ENCODE measurements at places on chromosomes 6 and 20. TPM values are rescaled to one million over a fixed set of nuclear protein-coding genes. Genes with fewer than 3 reads are reported as not detected.
A peak's percentile ranks its signal among the peaks of the same experiment; 100 is the strongest.

Gene DYNLT1
- polyA plus RNA-seq = 180 TPM

Gene TSPYL4
- 11.9 TPM for polyA plus RNA-seq

Gene SLC22A1
- polyA plus RNA-seq = 12.9 TPM

Gene DYNLT2
- 4.2 TPM for polyA plus RNA-seq

Gene B3GAT2
- polyA plus RNA-seq = 0.88 TPM

Gene GPLD1
- 2.8 TPM for polyA plus RNA-seq

Gene CNR1
- 1.1 TPM for polyA plus RNA-seq

Gene MC3R
- polyA plus RNA-seq = 1.9 TPM

Gene LST1
- polyA plus RNA-seq = 2.4 TPM

Gene SAMD3
- polyA plus RNA-seq = 0.13 TPM

Gene JPH2
- polyA plus RNA-seq = 13.5 TPM

Gene UBE3D
- polyA plus RNA-seq = 7.3 TPM

Gene ARMH2
- polyA plus RNA-seq = not detected

Gene CRISP3
- polyA plus RNA-seq = not detected

Gene PRSS35
- 28.1 TPM for polyA plus RNA-seq

Gene PGC
- 67.4 TPM for polyA plus RNA-seq

- DNase-seq = peak; percentile 86
Observed at GRCh38 chr6:44041461-44042260, 85.6 kb downstream of the MRPL14 start.

DNA sequence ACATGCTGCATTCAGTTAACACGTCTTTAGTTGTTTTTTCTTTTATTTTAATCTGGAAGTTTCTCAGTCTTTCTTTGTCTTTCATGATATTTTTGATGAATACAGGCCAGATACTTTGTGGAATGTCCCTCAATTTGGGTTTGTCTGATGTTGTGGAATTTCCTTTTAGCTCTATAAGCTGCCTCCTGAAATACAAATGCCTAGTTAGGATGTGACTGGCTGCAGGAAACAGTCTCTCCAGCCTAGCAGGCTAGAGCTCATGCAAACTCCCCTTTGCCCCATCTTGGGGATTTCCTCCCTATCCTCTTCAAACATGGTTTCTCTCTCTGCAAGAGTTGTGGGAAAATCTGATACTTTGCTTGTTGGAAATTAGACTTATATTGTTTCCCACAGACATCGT is 89.3 kb upstream of the JAG1 start:
- DNase-seq = no peak

- peak; percentile 46 for DNase-seq
Observed at GRCh38 chr6:167140589-167141474, 16.9 kb downstream of the GPR31 start.

DNA sequence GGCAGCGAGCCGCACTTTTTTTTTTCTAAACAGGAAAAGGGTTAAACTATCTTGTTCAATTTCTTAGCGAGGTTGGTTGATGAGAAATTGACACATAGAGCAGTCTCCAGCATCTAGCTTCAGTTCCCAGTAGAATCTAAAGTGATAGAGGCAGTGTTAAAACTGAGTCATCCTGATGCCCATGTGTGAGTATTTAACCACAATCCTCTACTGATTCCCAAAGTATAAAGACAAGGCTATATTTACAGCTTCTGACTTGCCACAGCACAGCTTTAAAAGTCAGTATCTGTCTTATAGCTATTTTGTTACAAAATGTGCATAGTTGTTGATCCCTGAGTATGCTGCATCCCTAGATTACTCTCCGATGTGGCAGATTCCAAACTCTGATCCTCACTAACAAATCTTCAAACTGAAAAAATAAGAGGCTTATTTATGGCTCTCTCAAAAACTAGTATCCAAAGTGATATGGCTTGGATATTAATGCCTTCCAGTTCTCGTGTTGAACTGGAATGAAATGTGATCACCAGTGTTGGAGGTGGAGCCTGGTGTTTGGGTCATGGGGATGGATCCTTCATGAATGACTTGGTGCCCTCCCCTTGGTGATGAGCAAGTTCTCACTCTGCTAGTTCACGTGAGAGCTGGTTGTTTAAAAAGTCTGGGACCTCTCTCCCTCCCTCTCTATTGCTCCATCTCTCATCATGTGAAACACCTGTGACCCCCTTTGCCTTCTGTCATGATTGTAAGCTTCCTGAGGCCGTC is 13.1 kb upstream of the POPDC3 start:
- DNase-seq = no peak

DNA sequence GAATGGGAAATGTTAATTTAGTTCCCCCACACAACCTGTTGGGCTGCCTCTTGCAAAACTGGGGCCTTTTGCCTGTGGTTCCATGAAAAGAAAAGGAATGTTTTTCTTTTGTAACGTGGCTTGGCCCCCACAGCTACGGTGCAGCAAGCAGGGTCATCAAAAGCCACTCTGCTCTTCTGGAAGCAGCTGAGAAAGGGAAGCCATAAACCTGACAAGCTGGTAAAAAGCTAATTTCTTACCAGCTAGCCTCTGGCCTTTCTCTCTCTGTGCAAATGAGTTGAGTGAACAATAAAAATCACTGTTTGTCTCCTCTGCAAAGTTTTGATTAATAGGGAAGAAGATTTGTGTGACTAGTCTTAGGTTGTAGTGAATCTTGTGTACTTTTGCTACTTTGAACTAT is 23.5 kb upstream of the NOTCH4 start:
- no peak for DNase-seq

- DNase-seq = no peak
Observed at GRCh38 chr20:13331536-13331935, 110.5 kb downstream of the ISM1 start.

- no peak for DNase-seq
Observed at GRCh38 chr6:40888456-40888990, 150.5 kb downstream of the UNC5CL start.

- peak; percentile 33 for DNase-seq
Observed at GRCh38 chr6:134714679-134715078, 235.2 kb downstream of the ALDH8A1 start.

DNA sequence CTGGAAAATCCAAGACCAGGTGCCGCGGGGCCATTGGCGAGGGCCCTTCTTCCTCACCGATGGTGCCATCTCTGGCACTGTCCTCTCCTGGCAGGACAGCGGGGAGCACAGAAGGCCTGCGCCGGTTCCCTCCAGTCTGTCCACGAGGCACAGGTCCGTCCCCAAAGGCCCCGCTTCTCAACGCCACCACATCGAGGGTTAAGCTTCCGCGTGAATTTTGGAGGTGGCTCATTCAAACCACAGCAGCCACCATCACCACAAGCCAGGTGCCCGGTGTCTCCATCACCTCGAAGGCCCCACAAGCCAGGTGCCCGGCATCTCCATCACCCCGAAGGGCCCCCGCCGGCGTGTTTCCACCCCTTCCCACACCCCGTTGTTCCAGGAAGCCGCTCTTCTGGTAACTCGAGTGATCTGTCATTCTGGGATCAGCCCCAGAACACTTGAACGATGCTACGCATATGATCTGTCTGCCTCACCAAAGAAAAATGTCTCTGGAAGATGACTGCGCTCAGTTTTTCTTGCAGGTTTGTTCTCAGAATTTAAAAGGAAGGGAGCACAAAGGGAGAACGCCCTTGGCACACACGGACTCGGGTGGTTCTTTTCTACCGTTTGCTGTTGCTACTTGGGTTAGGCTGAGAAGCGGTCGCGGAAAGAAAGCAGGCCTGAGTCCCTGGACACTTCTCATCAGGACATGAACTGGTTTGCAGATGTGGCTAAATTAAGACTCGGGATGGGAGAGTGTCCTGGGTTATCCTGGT is 9.9 kb upstream of the KIF25 start:
- DNase-seq = no peak

- DNase-seq = peak; percentile 58
Observed at GRCh38 chr6:122671251-122671650, 61.0 kb downstream of the PKIB start.

GRCh38 chr6:150600301-150601017 is 774 bp downstream of the PLEKHG1 start:
- peak; percentile 87 for DNase-seq

- no peak for DNase-seq
Observed at GRCh38 chr6:109034526-109034925, 60.1 kb downstream of the SESN1 start.

- DNase-seq = peak; percentile 82
Observed at GRCh38 chr20:32189691-32190615, 17.6 kb downstream of the PLAGL2 start.

GRCh38 chr6:158686311-158686710 is 36.5 kb downstream of the SYTL3 start:
- no peak for DNase-seq

GRCh38 chr6:90428514-90428913 is 131.9 kb upstream of the BACH2 start:
- DNase-seq = no peak

DNA sequence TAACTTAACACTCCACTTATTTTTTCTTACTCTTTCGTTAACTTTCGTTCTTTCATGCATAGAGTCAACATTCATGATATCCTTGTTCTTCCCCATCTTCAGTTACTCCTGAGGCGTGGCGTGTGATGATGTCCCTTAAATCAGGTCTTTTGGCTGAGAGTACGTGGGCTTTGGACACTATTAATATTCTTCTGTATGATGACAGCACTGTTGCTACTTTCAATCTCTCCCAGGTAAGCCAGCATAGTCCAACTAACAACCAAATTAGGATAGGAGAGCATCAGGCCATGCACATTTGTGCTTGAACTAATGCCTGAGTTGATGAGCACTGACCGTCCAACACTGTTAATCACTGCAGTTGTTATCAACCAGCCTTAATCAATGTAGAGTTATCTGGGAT is 119.6 kb downstream of the TMEM242 start:
- DNase-seq = no peak

DNA sequence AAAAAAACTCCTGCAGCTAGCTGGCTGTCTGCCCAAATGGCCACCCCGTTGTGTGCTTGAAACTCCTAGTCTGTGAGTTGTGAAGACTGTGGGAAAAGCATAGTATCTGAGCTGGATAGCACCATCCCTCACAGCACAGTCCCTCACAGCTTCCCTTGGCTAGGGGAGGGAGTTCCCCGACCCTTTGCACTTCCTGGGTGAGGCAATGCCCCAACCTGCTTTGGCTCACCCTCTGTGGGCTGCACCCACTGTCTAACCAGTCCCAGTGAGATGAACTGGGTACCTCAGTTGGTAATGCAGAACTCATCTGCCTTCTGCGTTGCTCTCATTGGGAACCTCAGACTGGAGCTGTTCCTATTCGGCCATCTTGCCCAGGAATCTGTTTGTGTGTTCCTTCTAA is 260.6 kb upstream of the STXBP5 start:
- no peak for DNase-seq

DNA sequence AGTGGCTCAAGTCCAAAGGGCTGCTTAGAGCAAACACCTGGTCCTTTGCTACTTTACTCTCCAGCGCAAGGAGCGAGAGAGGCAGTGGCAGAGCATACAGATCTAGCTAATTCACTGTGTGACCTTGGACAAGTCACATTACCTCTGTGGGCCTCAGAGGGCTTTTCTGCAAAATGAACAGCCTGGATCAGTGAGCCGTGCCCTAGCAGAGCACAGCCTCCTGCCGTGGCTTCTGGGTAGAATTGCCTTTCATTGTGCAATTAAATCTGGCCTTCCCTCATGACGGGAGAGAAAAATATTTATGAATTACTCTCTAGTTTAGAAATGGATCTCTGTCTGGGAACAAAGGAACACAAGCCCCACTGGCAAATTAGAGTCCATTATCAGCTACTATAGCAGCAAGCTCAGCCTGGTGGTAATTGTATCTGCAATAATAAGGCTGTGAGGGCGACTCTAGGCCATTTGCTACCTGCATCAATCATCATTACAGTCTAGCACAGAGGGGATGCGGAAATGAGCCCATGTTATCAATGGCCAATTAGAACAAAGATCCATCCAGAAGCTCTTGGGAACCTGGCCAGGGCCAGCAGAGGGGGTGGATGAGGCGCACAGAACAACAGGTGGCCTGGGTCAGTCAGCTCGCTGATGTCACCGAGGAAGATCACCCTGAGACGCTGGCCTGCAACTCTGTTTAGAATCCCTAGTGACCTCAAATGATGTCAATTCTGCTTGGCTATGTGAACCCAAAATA is 114.2 kb upstream of the LY86 start:
- no peak for DNase-seq

DNA sequence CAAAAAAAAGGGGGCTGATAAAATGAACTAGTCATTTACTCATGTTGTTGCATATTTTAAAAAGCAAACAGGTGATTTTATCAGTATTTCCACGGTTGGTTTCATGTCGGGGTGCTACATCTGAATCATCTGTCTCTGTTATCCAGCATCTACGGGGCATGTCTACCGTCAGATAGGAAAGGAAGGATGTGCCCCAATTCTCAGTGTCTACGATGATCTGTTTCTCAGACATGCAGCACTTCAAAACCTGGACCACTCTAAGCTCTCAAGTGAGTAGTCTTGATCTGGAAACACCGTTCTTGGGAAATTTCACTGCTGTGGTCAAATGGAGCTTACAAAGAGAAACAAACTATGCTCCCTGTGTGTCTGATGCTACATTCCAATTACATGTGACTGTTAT is 240.3 kb upstream of the TAB2 start:
- no peak for DNase-seq

GRCh38 chr20:44911264-44911921 is 1.5 kb downstream of the PABPC1L start:
- peak; percentile 83 for DNase-seq

DNA sequence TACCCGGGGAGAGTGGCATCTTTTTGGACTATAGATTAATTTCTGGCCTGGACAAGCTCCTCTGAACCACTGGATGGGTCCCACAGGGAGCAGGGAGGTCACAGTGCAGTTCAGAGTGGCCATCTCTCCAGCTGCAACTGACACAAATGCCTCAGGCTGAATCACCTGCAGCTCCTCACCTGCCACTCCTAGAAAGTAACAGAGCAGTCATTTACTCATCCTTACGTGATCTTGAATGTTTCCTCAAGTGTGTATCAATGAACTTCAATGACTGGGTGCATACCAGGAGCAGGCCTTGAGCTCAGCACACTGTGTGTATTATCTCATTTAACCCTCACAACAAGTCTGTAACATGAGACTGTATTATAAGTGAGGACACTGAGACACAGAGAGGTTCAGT is 40.0 kb upstream of the SIRPG start:
- no peak for DNase-seq

- DNase-seq = no peak
Observed at GRCh38 chr6:54970337-54970736, 123.8 kb downstream of the FAM83B start.

DNA sequence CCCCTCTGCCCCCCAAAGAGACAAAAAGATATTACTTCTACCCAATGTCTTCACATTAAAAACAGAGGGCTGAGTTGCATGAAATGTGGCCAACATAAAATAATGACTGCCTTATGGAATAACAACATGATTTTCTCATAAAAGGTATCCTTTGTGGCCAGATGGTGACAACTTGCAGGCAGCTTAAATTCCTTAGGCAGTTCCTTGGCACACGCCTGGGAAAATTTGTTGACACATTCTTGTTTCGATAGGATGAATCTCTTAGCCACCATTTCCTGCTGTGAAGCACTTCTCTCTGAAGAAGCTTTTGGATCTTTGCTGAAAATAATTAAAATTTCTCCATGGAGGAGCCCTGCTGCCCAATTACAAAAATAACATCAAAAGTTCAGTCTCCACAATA is 109.0 kb upstream of the COL21A1 start:
- DNase-seq = no peak

- DNase-seq = no peak
Observed at GRCh38 chr6:44042261-44042988, 84.8 kb downstream of the MRPL14 start.

All from hepatocyte (in vitro differentiated cells).